ENCODE measurements at places on chromosomes 7 and 10.
A peak's percentile ranks its signal among the peaks of the same experiment; 100 is the strongest.

- DNase-seq: no peak
Measured at GRCh38 chr7:100132697-100133151, 6.0 kb downstream of the MBLAC1 start.

DNA sequence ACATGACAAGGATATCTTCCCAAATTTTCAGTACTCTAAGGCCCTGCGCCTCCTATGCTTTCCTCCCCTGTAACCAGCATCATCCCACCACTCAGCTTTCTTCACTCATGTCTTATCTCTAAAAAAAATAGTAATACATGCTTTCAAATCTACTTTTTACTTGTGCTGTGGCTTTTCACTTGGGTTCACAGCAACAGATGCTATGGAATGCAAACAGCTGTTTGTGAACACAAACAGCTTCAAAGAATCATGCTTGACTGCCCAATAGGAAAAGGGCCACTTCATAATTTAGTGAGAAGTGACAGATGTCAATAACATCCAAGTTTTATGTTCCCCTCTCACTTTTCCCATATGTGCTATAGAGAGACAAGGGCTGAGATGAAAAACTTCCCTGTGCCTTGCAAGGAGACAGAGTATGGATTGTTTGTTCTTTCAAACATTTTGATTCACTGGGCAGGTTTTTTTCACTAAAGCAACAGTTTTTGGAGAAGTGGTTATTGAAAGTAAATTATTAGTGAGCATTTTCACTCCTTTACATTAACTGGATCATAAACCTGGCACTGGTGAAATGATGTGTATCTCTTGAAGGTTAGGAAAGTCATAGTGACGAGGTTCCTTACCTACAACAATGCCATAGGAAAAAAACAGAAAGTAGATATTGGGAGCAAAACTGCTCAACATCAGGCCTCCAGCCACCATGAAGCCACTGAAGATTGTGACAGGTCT, 37.3 kb downstream of the SLC16A9 start:
- no peak for DNase-seq

DNA sequence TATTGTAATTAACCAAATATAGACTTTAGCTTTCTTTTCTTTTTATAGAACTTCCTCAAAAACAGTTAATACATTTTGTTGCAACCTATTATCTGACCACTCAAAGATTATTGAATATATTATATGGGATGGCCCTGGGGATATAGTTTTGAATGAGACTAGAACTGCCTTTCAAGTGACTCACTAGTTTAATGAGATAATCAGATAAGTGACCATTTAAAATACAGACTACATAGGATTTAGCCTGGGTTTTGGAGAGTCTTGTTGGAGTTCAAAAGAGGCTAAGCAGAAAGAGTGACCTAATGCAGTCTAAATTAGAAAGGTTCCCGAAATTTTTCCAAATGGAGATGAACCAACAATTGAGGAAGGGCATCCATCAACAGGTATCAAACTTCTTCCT, 305.2 kb upstream of the ETV1 start:
- no peak for DNase-seq

DNA sequence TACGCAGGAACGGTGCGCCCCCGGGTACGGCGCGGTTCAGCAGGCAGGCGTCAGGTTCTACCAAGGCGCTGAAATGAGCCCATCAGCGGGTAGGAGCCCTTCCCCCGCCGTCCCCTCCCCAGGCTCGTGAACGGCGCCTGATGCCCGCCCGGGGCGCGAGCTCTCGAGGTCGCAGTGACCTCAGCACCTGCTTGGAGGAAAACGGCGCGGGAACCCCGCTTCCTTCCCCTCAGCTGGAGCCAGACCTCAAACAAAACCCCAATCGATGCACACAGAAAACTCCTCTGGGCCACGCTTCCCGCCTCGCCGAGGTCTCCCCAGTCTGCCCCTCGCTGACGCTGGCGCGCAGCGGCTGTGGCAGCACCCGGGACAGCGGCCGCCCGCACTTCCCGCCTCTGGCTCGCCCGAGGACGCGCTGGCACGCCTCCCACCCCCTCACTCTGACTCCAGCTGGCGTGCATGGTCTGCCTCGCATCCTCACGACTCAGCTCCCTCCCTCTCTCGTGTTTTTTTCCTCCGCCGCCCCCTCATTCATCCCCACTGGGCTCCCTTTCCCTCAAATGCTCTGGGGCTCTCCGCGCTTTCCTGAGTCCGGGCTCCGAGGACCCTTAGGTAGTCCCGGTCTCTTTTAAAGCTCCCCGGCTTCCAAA, 514 bp upstream of the GAD2 start:
- no peak for DNase-seq

DNA sequence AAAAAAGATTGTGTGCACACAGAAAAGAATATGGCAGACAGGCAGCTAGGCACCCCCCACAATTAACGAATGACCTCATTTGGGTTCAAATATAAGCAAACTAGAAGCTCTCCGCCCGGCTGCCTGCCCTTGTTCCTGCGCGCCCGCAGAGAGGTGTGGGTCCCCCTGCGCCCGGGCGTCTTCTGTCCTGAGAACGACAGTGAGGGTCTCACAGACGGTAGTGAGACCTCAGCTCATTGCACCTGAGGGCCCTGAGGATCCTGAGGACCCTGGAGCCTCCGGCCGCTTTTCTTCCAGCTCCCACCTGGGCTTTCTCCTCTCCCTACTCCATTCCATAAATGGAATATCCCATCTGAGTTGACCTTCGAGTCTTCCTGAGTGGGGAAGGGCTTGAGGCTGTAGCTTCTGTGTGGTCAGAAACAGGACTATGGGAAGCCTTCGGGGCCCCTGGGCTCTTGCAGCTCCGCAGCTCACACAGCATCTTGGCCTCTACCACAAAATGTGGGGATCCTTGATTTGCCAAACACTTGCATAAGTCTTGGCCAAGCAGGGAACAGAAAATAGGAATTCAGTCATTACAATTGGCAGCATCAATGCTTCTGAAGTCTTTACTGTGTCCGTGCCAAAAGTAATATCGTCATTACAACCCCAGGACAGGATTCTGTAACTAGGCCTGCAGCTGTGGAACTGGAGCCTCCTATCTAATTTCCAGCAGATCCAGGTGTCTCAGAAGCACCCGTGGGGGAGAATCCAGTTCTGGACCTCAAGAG, 43.8 kb downstream of the JAKMIP3 start:
- no peak for DNase-seq

- no peak for DNase-seq
Measured at GRCh38 chr7:121449329-121449728, 53.2 kb upstream of the FAM3C start.

DNA sequence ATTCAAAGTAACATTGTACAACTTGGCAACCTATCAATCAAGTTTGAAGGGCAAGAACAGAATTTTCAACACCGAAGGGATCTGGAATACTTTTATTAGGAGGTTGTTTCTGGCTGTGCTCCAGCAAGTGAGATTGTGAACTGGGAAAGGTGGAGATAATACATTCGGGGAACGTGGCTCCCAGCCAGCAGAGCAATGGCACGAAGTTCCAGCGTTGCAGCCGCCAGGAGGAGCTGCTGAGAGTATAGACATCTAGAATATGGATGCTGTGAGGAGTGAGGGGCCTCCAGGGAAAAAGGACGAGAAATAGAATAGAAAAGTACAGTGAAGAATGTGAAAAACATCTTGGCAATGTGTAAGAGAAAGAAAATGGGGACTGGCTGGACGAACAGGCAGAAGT, 69.5 kb downstream of the TCERG1L start:
- no peak for DNase-seq

DNA sequence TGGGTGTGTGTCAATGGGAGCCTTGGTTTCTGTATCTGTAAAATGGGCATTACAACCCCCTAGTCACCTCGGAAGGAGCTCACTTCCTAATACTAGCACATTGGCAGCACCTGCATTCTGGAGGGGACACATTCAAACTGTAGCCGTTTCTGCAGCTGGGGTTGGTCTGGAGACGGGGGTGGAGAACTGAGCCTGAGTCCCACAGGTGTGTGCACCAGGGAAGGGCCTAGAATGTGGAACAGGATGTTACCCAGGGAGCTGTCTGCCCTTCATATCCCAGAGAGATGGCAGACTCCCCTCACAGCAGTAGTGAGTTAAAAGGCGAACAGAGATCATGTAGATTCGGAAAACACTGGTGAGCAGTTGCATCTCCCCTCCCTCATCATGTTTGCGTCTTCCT, 272.8 kb upstream of the ZNF32 start:
- DNase-seq: no peak

DNA sequence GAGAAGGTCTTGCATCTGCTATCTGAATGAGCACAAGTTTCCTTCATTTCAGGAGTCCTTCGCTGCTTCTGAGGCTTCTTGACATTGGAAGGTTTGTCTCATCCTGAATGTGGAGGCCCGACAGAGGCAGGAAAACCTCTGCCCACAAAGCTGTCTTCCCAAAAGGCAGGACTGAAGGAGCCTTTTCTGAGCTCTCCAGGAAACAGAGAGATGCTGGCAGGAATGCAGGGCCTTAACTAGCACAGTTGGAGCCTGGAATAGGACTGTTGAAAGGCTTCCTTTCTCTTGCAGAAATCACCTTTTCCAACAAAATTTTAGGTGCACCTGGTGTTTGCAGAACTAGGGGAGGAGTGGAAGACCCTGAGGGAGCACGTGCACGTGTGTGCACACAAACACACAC, 637.4 kb upstream of the MKI67 start:
- DNase-seq: no peak

GRCh38 chr7:153151766-153152165, 392.2 kb downstream of the ACTR3B start:
- DNase-seq: no peak

GRCh38 chr7:19701471-19701870, 7.4 kb downstream of the POLR1F start:
- DNase-seq: no peak

DNA sequence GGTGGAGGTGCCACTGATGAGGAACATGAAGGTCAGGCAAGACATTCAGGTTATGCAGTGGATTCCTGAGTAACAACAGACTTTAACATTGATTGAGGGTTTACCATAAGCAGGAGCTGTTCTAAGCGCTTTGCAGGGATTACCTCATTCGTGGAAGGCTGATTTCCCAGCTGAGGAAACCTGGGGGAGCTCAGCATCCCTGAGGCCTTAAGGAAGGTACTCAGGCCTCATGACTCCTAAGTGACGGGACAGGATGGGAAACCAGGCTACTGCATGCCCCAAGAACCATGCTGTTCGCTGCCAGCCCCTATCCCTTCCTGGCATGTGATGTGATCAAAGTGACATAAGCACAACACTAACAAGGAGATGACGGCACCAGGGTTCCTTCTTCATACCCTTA, 143.6 kb upstream of the NFE2L3 start:
- no peak for DNase-seq

GRCh38 chr7:33854178-33854577, 51.2 kb upstream of the BMPER start:
- no peak for DNase-seq

GRCh38 chr10:485776-486175, 203.7 kb downstream of the DIP2C start:
- DNase-seq: no peak

GRCh38 chr10:5089865-5090264, 4.3 kb upstream of the AKR1C3 start:
- DNase-seq: no peak

DNA sequence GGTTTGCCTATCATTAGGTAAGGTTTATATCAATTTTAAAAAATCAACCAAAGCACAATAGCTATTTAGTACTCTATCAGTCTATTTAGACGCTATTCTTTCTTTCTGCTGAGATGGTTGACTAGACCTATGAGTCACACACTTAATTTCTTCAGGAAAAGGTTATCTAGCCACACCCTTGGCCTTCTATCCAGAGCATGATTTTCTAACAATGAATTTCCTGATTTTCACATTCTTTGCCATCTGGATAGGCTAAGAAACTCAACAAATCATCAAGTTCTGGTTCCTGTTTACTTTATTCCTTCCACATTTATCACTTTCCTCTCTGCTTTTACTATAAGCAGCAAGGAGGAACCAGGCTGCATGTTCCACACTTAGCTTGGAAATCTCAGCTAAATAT, 8.1 kb downstream of the PRPS1L1 start:
- DNase-seq: no peak

GRCh38 chr7:137981668-137982067, 20.2 kb downstream of the CREB3L2 start:
- no peak for DNase-seq

DNA sequence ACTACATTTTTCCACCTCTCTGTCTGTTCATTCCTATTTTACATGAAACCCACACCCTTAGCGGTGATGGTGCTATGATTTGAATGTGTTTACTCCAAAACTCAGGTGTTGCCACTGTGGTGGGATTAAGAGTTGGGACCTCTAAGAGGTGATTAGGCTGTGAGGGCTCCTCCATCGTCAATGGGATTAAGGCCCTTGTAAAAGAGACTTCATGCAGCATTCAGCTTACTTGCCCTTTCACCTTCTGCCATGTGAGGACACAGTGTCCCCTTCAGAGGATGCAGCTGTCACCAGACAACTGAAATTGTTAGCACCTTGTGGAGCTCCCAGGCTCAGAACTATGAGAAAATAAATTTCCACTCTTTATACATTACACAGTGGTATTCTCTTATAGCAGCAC, 182.2 kb downstream of the NOC3L start:
- no peak for DNase-seq

DNA sequence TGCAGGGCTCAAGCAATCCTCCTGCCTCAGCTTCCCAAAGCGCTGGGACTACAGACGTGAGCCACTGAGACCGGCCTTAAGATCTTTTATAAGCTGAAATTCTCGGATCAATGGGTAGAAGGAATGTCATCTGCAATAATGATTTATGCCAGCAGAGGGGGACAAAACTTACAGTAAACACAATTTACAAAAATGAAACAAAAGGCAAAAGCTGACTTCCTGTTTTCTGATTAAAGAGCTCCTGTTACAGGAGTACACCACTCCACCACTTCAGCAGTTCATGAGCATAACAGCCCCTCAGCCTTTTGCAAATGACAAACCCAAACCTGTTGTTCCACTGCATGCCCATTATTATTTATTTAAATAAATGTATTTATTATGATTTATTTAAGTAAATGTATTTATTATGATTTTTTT, 88.5 kb upstream of the ATP6V0A4 start:
- DNase-seq: peak; percentile 52
